Coronary artery (tissue), 2 donors: ENCODE measurements at places on chromosomes 2 and 18.

DNA sequence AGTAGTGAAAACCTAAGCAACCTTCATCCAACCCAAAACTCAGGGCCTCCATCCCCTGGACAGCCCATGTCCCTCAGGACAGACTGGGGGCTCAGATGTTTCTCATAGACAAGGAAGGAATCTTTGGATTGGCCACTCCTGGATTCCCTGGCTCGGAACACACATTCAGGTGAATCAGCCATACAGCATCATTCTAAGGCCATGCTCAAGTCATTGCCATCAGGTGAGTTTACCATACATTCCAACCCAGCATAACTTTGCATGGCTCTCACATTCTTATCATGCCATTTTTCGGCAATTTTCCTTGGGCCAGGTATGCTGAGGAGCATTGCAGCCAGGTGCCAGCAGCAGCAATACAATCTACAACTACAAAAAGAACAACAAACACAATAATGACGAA, 34.6 kb upstream of the SERPINE2 start:
- DNase-seq: no peak

- no peak for DNase-seq
Measured at GRCh38 chr18:10490401-10491165, 35.2 kb upstream of the NAPG start.

DNA sequence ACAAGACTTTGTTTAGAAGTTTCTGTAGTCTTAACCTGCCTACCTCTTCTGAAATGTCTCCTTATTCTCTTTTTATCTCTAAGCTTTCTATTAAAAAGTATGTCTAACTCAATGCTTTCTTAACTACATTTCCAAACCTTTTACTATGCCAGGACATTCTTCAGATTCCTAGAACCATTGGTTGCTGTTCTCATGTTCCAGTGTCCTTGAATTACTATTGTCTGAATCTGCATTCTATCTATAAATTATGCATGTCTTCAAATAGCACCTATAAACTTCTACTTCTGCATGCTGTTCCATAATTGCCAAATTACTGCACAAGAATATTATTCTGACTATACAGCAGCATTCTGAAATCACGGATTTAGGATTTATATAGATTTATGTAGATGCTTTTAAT, 166.0 kb upstream of the VWC2L start:
- no peak for DNase-seq

DNA sequence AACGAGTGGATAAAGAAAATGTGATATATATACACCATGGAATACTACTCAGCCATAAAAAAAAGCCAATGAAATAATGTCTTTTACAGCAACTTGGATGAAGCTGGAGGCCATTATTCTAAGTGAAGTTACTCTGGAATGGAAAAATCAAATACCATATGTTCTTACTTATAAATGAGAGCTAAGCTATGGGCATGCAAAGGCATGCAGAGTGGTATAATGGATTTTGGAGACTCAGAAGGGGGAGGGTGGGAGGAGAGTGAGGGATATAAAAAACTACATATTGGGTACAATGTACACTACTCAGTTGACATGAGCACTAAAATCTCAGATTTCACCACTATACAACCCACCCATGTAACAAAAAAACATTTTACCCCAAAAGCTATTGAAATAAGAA, 1.7 kb upstream of the MSGN1 start:
- DNase-seq: no peak

DNA sequence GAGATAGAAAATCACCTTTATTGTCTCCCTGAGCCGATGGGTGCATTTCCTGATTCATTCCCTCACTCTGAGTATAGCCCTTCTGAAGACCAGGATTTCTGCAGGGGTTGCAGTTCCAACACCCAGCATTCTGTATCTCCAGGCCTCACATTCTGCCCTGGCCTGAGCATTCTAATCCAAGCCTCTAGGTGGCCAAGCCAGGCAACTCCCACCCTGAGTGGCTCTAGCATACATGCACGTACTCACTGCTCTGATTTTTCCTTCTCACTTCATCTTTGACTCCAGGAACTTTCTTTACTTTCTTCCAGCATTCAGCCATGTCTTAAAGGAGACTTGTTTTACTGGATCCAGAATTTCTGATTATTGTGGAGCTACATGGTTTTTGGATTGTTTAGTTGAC, 100.7 kb upstream of the STK39 start:
- no peak for DNase-seq

DNA sequence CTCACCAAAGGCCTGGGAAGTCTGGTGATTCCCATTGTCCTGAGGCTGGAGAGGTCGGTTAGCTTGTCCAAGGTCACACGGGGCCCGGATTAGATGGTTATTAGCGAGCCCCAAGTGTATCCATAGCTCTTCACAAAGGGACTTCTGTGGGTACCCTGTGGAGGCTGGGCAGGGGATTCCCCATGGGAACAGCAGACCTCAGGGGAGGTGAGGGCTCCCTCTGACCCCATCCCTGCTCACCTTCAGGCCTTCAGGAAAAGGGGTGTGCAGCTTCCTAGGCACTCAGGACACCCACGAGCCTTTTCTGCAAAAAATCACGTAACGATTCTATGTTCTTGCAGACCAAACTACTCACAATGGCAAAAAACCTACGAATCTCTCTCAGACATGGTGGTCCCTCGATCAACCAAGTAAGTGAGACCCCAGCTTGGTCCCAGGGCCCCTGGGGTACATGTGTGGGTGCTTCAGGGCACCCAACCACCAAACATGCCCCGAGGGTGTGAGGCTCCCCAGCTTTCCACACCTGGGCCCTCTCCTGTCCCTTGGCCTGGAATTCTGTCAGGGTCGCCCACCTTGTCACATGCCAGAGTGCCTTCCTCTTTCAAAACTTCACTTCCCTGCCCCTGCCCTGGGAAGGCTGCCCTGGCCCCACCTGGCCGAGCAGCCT, 40.3 kb downstream of the PDIA6 start:
- no peak for DNase-seq

DNA sequence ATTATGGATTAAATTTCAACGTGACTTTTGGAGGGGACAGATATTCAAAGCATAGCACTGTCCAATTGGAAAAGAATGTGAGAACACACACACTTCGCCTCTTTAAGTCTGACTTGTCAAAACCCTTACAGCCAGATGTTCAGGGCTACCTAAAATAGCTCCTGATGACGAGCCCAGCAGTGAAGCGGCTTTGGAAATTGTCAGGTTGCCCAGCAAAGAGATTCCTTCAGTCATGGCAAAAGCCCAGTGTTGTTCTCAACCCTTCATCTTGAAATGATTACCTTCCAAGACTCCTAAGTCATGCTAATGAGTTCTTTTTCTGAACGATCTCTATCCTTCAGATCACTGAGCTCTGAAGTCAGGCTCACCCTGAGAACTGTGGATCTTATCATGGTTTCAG, 436.6 kb downstream of the LRATD1 start:
- no peak for DNase-seq

- no peak for DNase-seq
Measured at GRCh38 chr18:10285283-10285640, 169.2 kb upstream of the APCDD1 start.

- no peak for DNase-seq
Measured at GRCh38 chr2:1496359-1496821, 83.1 kb downstream of the TPO start.

- no peak for DNase-seq
Measured at GRCh38 chr18:50836521-50836957, 16.7 kb upstream of the MRO start.

DNA sequence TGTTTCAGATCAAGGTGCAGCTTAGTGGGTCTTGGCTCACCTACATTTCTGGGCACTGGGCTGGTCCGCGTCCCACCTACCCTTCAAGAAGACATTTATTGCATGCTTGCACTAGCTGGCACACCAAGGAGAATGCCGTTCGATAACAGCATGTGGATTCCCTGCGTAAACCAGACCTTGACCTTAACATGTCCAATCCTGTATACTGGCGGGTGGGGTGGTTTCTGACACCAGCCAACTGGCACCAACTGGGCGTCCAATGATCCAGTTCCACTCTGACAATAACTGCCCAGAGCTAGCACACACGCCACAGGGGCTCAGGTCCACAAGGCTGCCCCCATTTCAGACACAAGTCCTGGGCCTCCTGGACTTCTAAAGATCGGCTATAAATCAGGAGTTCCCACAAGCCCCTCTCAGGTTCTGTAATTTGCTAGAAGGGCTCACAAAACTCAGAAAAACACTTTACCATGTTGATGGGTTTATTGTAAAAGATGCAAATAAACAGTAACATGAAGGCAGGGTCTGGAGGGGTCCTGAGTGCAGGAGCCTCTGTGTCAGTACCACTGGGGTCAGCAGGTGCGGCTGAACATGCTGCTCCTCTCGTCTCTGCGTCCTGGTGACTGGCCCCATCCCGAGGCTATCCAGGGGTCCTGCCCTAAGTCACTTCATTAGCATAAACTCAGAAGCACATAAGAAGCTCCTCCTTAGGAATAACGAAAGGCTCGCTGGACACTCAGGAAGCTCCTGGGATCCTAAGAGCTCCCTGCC, 161.8 kb downstream of the HDAC4 start:
- peak; percentile 58 for DNase-seq

GRCh38 chr2:233087713-233088112, 27.6 kb downstream of the INPP5D start:
- no peak for DNase-seq

GRCh38 chr2:72981536-72981935, 64.2 kb downstream of the EMX1 start:
- DNase-seq: no peak

DNA sequence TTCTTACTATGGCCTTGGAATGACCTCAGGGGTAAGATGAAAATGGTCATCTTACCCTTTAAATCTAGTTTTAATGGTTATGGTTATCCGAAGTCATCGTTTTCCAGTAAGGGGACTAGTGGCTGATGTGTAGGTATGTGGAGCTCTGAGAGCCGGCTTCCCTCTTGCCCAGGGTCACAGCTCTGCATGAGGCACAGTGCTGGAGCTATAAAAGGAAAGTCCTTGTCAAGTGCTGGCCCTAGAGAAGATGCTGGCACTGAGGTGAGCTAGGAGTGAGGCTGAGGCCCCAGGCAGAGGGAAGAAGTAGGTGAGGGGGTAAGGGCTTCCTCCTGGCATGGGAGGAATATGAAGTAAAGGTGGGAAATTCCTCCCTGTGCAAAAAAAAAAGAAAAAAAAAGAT, 35.0 kb downstream of the SMARCAL1 start:
- no peak for DNase-seq

- DNase-seq: no peak
Measured at GRCh38 chr18:13418013-13418710, 199.6 kb downstream of the LDLRAD4 start.

DNA sequence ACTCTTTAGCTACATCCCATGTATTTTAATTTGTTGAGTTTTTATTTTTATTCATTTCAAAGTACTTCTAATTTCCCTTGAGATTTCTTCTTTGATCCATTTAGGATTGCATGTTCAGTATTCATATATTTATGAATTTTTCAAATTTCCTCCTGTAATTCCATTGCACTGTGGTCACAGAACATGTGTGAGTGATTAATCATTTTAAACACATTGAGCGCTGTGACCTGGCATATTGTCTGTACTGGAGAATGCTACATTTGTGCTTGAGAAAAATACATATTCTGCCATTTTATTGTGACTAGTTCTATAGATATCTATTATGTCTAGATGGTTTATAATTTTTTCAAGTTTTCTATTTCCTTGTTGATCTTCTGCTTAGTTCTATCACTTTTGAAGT, 353.7 kb downstream of the RAD51AP2 start:
- no peak for DNase-seq

DNA sequence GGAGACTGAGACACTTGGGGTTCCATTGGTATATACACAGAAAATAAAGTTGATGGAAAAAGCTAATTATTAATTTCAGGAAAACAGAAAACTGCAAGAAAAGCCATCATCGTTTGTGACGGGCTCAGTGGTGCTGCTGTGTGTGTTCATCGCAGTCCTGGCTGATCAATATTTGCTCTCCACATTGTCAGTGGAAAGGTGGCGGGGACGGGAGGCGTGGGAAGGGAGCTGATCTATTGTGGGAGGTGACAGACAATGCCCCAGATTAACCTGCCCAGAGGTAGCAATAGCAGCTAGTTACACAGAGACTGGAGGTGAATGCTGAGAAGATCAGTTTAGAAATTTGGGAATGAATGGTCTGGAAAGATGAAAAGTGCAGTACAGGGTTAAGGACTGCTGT, 50.0 kb upstream of the CTDP1 start:
- peak; percentile 19 for DNase-seq

- no peak for DNase-seq
Measured at GRCh38 chr2:42168459-42169099, 574 bp upstream of the EML4 start.

GRCh38 chr18:35982409-35983114, 10.1 kb downstream of the RMP24 start:
- no peak for DNase-seq

DNA sequence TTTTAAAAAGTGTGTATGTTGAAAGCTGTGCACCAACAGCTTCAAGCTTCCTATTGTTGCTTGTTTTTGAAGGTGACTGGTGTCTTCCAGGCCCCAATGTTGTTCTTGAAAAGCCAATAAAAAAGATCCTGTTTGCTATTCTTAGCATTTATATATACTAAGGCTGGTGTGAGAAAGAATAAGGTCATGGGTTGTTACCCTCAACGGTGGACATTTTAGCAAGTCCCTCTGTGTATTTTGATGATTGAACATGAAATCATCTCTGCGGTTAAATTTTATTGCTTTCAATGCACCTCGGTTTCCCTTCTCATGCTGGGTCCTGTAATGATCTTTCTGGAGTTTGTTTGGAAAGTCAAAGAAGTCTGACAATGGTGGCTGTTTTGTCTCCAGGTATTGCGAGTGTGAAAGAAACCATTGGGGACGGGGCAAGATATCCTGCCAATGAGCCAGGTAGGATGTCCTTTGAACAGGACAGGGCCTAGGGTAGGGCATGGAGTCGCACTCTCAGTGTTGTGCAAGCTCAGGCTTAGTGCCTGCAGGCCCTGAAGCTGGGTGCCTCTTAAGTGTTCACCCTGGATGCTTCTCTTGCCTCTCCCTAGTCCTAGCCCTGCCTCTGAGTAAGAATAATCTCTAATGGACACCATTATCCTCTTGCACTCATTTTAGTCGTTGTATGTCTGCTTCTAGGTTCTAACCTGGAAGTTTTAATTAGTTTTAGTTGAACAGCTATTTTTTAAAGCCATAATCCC, 16.0 kb upstream of the KLF7 start:
- no peak for DNase-seq

DNA sequence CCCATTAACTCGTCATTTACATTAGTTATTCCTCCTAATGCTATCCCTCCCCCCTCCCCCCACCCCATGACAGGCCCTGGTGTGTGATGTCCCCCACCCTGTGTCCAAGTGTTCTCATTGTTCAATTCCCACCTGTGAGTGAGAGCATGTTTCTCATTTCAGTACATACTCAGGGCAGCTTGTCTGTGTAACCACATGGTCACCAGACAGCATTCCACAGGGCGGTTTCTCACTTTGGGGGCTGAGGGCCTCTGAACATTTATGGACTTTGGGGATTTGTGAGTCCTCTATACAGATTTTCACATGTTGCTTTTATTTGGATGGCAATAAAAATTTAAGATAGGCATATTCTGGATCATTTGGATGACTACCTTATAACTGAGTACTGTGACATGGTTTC, 84.0 kb downstream of the LYPD6B start:
- no peak for DNase-seq

DNA sequence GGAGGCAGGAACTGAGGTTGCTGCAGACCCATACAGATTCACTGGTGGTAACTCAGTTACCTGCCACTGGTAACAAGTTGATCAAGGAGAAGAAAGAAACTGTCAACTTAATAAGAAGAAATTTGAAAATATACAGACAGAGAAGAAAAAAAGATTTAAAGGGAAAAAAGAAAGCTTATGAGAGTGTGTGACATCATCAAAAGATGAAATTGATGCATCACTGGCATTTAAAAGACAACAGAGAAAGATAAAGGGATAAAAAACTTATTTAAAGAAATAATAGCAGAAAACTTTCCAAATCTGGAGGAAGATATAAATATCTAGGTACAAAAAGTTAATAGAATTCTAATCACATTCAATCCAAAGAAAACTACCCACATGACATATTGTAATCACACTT, 1003.2 kb downstream of the TDRD15 start:
- DNase-seq: no peak
